Brain (organoid and tissue), 16 donors: ENCODE measurements at places on chromosomes 2 and 18. TPM values are rescaled to one million over a fixed set of nuclear protein-coding genes. Genes with fewer than 3 reads are reported as not detected.

The TDRD15 gene
- polyA plus RNA-seq: not detected

The IL36B gene
- polyA plus RNA-seq: not detected

The UGGT1 gene
- polyA plus RNA-seq: 15.5 TPM

The FBLN7 gene
- 32.4 TPM for polyA plus RNA-seq

The MC5R gene
- not detected for polyA plus RNA-seq

The ACTG2 gene
- 1.6 TPM for polyA plus RNA-seq

The KIF3C gene
- polyA plus RNA-seq: 74.7 TPM

The SERPINB12 gene
- not detected for polyA plus RNA-seq

The HOXD8 gene
- polyA plus RNA-seq: 10.0 TPM

The MRPL30 gene
- polyA plus RNA-seq: 31.9 TPM

The GPR45 gene
- polyA plus RNA-seq: 0.34 TPM

The ACTR2 gene
- 86.5 TPM for polyA plus RNA-seq

The CCL20 gene
- not detected for polyA plus RNA-seq

The ASPRV1 gene
- 4.1 TPM for polyA plus RNA-seq

The MDH1B gene
- 3.3 TPM for polyA plus RNA-seq

The GRHL1 gene
- 1.0 TPM for polyA plus RNA-seq

The SCN9A gene
- 0.22 TPM for polyA plus RNA-seq

The MAPK4 gene
- polyA plus RNA-seq: 28.3 TPM

The PLCL1 gene
- 5.7 TPM for polyA plus RNA-seq

The CD207 gene
- polyA plus RNA-seq: 0.39 TPM

The SKA1 gene
- polyA plus RNA-seq: 12.1 TPM

The ASXL3 gene
- polyA plus RNA-seq: 5.2 TPM

The PROM2 gene
- polyA plus RNA-seq: 1.7 TPM

The RAB27B gene
- polyA plus RNA-seq: 0.17 TPM

The TPRKB gene
- polyA plus RNA-seq: 31.6 TPM

The RAMP1 gene
- 75.7 TPM for polyA plus RNA-seq

The REG3A gene
- not detected for polyA plus RNA-seq

The ATF2 gene
- polyA plus RNA-seq: 18.2 TPM

The UGT1A4 gene
- not detected for polyA plus RNA-seq

The LRATD1 gene
- 16.4 TPM for polyA plus RNA-seq

The PSMA8 gene
- not detected for polyA plus RNA-seq

The LIMS3 gene
- not detected for polyA plus RNA-seq

The COPS8 gene
- polyA plus RNA-seq: 94.9 TPM

The GPR35 gene
- polyA plus RNA-seq: 1.5 TPM

The TEKT4 gene
- not detected for polyA plus RNA-seq

The LIPG gene
- 0.44 TPM for polyA plus RNA-seq

The CCBE1 gene
- polyA plus RNA-seq: 0.12 TPM

The SNRNP27 gene
- 55.3 TPM for polyA plus RNA-seq

The KCNK3 gene
- polyA plus RNA-seq: 6.8 TPM

The DHRS9 gene
- polyA plus RNA-seq: 0.44 TPM

The IKZF2 gene
- polyA plus RNA-seq: 1.3 TPM

The PLCD4 gene
- polyA plus RNA-seq: 9.7 TPM

The CNDP1 gene
- 90.4 TPM for polyA plus RNA-seq

The PREB gene
- polyA plus RNA-seq: 42.1 TPM

The SERPINB13 gene
- polyA plus RNA-seq: not detected

The MATN3 gene
- 2.0 TPM for polyA plus RNA-seq

The MYO1B gene
- 35.7 TPM for polyA plus RNA-seq
